ENCODE measurements at places on chromosomes 3 and 15.

DNA sequence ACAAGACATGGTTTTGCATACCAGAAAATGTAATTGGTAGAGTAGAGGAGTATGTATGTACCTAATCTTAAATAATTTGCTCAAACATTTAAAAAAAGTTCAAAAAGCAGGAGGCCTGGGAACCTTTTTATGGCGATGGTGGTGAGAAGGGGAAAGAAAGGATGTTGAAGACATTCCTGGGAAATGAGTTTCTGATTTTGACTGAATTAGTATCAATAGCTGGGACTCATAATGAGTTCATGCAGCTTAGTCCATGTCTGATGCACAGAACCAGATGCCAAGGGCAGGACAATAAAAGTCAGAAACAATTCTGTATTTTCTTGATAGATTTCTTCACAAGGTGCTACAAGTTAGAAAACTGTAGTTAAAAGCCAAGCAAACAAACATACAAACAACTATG is 395.3 kb downstream of the GAP43 start:
- H3K27me3 ChIP-seq = no peaks in the 10 kb centered on the region
- no peaks in the 10 kb centered on the region for H3K4me1 ChIP-seq
- H3K36me3 ChIP-seq = no peaks in the 10 kb centered on the region
- no peak overlapping the region for H3K4me3 ChIP-seq
- H3K27ac ChIP-seq = no peak overlapping the region

- no peak for DNase-seq
- H3K36me3 ChIP-seq = no peaks in the 10 kb centered on the region
- no peaks in the 10 kb centered on the region for H3K27me3 ChIP-seq
- no peak overlapping the region for H3K4me3 ChIP-seq
- no peaks in the 10 kb centered on the region for H3K4me1 ChIP-seq
- no peak overlapping the region for H3K27ac ChIP-seq
These were observed 3.3 kb downstream of the WDR49 start for GRCh38 chr3:167650459-167650858.

DNA sequence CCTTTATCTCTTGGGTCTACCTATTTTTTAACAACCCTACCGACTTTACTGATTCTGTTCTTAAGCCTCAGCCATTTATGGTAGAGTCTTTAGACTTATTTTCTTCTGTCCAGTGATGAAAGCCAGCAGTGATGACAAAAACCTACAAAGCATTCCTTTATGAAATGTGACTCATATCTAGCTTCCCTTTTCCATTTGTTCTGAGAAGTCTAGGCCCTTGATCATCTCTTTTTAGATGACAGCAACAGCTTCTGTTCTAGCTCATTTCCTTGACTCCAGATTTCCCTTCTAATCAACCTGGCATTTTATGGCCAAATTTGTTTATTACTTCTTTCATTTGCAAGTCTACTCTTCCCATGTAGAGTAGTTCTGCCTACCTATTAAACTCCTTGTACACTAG is 36.1 kb downstream of the CFAP44 start:
- H3K36me3 ChIP-seq = no peaks in the 10 kb centered on the region
- no peak for DNase-seq
- no peak overlapping the region for H3K4me3 ChIP-seq
- no peaks in the 10 kb centered on the region for H3K4me1 ChIP-seq

- H3K27me3 ChIP-seq = no peaks in the 10 kb centered on the region
- H3K4me1 ChIP-seq = no peaks in the 10 kb centered on the region
These were observed 54.1 kb downstream of the GUCA1C start for GRCh38 chr3:108899530-108899929.

DNA sequence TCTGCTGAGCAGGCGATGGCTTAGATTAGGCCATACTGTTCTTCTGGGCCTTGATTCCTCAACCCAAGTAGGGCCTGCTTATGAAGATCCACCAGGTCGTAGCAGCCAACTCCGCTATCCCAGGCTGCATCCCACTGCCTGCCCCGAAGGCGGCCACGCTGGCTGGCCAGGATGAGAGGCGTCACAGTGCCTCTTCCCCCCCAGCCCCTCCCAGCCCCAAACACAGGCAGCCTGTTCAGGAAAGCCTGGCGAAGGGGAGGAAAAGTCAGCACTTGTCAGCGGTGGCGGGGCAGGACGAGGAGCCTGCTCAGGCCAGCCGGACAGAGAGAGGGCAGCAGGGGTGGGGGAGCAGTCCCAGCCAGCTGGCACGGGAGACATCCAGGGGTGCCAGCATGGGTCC is 11.2 kb downstream of the PTH1R start:
- no peak overlapping the region for H3K4me3 ChIP-seq
- DNase-seq = no peak
- no peak overlapping the region for H3K27ac ChIP-seq
- H3K4me1 ChIP-seq = peaks cover 8% of the 10 kb centered on the region

All from thoracic aorta (tissue), 2 donors.